ENCODE measurements at places on chromosomes 16 and 17.

GRCh38 chr16:53898993-53899392 lies 195.0 kb downstream of the FTO start:
- no peak for DNase-seq

DNA sequence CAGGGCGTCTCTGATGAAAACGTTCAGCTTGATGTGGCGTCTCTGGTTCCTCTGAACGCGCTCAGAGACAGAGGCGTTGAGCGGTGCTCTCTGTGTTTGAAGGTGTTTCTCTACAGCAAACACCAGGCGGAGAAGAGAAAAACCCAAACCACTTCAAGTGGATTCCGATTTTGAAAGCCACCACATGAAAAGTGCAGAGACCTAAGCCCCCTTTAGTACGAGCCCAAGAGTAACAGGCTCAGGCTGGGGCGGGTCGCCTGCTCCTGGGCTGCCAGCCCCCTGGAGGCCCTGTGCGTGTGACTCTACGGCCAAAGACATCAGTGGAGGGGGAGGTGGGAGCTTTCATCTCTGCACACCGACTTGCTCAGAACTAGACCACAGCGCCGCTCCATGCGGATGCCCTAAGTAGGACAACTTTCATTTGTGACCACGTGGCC lies 328.4 kb downstream of the MAF start:
- DNase-seq = no peak

- DNase-seq = no peak
These were observed 981 bp upstream of the CEP131 start for GRCh38 chr17:81223762-81224130.

GRCh38 chr17:77306048-77306789 lies 165.4 kb downstream of the SEC14L1 start:
- DNase-seq = no peak

DNA sequence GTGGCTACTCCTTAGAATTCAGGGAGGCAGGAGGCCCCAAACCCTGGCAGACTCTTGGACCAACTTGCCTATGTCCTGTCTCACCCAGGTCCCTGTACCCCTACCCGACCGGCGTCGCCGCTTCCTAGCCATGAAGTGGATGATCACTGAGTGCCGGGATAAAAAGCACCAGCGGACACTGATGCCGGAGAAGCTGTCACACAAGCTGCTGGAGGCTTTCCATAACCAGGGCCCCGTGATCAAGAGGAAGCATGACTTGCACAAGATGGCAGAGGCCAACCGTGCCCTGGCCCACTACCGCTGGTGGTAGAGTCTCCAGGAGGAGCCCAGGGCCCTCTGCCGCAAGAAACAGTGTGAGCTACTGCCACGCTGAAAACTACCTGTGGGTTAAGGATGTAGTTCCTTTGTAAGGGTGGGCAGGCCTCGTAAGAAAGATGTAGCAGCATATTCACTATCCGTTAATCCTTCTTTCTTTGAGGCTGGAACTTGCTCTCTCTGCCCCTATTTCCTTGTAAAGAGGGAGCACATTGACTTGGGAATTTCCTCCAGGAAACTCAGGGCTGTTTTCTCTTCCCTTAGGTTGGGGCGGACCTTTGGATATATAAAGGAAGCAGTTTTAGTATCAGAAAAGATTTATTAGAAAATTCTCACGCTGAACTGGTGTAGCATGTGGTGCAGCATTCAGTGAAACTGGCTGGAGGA lies 4.1 kb downstream of the MRPS7 start:
- no peak for DNase-seq

DNA sequence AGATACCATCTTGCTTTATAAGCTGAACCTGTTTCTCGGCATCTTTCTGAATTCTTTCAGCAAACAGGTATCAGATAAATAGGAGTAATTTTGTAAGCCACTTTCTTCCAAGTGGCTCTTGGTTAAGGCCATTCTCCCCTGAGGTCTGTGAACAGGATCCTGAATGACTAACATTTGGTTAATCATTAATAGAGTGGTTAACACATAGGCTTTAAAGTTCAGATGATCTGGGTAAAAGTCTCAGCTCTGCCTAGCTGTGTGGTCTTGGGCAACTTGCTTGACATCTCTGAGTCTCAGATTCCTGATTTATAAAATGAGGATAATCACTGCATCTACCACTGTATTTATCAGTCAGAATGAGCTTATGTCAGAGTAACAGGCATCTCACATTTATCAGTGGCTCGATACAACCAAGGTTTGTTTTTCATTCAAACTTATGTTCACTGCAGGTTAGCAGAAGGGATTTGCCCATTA lies 44.4 kb upstream of the ANKFN1 start:
- no peak for DNase-seq

- DNase-seq = no peak
These were observed 57.5 kb downstream of the MARCHF10 start for GRCh38 chr17:62750631-62751051.

DNA sequence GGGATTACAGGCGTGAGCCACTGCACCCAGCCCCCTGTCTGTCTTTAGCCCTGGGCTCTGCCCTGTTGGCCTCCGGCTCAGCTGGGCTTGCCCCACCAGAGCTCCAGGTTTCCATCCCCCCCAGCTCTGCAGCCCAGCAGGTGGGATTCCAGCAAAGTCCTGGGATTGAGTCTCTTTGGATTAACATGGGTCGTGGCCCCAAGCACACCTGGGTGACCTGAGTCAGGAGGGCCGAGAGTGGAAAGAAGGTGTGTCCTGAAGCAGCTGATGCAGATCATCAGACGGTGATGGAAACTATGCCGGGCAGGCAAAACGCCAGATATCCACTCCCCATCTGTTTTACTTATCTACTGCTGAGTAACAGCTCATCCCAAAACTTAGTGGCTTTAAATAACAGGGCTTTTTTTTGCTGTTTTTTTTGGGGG lies 72.5 kb downstream of the KNOP1 start:
- no peak for DNase-seq

GRCh38 chr17:82350182-82351030 lies 8.6 kb upstream of the TEX19 start:
- peak; percentile 23 for DNase-seq

- no peak for DNase-seq
These were observed 115.7 kb upstream of the IRX3 start for GRCh38 chr16:54402270-54402669.

DNA sequence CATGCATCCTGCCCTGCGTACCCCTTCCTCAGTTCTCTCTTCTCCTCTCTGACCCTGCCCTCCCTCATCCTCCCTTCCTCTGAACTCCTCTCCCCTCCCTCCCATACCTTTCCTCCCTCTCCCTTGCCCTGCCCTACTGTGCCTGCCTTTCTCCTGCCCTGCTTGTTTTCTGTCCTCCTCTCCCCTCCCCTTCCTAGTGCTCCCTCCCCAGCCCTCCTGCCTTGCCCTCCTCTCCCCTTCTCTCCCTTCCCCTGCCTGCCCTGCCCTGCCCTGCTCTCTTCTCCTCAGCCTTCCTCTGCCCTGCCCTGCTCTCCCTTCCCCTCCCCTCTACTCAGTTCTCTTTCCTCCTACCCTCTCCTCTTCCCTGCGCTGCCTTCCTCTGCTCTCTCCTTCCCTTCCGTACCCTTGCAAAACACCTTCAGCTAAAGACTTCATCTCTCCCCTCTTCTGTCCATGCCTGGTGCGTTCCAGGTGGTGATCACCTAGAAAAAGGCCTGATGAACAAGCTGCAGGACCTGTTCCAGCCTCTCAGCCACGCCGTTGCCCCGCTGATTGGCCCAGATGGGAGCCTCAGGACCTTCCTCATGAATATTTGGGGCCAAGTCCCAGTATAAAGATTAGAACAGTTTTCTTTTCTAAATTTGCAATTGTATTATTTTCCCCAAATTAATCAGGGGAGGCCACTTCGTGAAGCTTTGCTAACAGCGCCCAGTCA lies 290.5 kb downstream of the CPPED1 start:
- DNase-seq = no peak

DNA sequence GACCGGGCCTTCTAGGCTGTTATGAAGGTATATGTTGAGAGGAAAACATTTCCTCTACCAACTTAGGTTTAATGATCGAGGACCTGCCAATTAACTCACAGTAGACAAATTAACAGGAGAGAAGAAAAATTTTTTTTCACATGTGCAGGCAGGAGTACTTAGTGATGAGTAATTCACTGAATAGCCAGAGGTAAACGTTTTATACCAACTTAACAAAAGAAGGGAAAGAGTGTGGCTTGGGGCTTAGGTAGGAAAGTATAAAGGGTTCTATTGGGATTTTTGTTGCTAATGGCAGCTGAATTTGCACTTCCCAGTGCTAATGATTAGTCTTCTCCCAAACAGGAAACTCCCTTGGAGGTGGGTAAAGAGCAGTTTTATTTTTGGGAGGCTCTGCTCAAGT lies 121.6 kb upstream of the HS3ST4 start:
- DNase-seq = no peak

DNA sequence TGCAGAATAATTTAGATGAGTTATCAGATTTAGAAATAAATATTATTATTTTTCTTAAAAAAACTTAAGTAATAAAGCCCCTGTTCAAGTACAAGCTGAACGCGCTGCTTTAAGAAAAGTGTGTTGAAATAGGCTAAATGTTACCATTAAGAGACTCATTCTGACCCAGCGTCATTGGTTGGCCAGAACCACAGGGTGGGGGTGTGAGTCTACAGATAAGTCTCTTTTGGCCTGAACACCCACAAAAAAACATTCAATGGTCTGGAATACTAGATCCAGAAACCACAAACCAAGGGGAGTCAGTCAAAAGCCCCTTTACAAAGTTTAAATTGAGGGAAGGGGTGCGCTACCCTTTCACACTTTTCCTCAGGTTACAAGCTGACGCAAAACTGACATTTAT lies 776.1 kb downstream of the KCNJ2 start:
- no peak for DNase-seq

DNA sequence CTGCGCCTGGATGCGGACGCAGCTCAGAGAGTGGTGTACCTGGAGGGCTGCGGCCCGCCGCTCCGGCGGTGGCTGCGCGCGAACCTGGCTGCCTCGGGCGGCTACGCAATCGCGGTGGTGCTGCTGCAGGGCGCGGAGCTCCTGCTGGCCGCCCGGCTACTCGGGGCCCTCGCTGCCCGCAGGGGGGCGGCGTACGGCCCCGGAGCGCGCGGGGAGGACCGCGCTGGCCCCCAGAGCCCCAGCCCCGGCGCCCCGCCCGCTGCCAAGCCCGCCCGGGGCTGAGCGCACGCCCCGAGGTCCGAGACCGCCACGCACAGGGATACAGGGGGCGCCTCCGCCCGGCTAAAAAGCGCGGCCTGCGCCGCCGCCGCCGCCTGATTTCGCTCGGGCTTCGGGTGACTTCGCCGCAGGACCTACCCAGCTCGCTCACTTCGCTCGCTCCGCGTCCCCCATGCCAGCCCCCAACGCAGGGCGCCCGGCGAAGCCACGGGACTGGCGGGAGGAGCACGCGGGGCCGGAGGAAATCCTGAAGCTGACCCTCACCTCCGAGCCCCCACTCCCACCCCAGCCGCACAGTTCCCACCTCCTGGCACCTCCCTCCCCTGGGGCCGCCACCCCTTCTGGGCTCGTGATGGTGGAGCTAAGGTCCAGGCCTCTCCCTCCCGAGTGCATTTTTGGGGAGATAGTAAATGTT lies 8.2 kb downstream of the PDE6G start:
- DNase-seq = no peak

- no peak for DNase-seq
These were observed 23.9 kb upstream of the CAPNS2 start for GRCh38 chr16:55542459-55543082.

DNA sequence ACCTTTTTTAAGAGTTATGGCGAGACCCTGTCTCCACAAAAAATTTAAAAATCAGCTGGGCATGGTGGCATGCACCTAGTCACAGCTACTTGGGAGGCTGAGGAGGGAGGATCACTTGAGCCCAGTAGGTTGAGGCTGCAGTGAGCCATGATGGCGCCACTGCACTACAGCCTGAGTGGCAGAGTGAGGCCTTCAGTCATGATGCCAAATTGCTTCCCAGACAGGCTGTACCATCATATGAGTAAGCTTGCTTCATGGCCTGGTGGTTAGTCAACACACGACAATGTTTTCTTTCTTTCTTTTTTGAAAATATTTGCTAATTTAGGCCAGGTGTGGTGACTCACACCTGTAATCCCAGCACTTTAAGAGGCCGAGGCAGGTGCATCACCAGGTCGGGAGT lies 12.5 kb downstream of the NTAN1 start:
- no peak for DNase-seq

- DNase-seq = no peak
These were observed 246.6 kb upstream of the RPL38 start for GRCh38 chr17:73956595-73957465.
